Smooth muscle cell of the pulmonary artery (primary cell): ENCODE measurements at places on chromosomes 5 and 9. TPM values are rescaled to one million over a fixed set of nuclear protein-coding genes. Genes with fewer than 3 reads are reported as not detected.

The NDFIP1 gene
- 90.1 and 112 TPM in 2 replicates for total RNA-seq

The PCDHGA10 gene
- total RNA-seq: 8.3 and 9.4 TPM in 2 replicates

The RACK1 gene
- total RNA-seq: 3,991 and 4,437 TPM in 2 replicates

The FGF18 gene
- total RNA-seq: 0.13 TPM in 1 of 2 replicates, not detected in the other

The CLINT1 gene
- 177 and 188 TPM in 2 replicates for total RNA-seq

The INSL6 gene
- not detected in 2 replicates for total RNA-seq

The BTNL3 gene
- total RNA-seq: not detected in 2 replicates
